Renal cortical epithelial cell (primary cell): ENCODE measurements at places on chromosomes 13 and 19. TPM values are rescaled to one million over a fixed set of nuclear protein-coding genes. Genes with fewer than 3 reads are reported as not detected.
A peak's percentile ranks its signal among the peaks of the same experiment; 100 is the strongest.

- no peak for DNase-seq
These were observed 216.0 kb upstream of the SERP2 start for GRCh38 chr13:44157606-44158005.

DNA sequence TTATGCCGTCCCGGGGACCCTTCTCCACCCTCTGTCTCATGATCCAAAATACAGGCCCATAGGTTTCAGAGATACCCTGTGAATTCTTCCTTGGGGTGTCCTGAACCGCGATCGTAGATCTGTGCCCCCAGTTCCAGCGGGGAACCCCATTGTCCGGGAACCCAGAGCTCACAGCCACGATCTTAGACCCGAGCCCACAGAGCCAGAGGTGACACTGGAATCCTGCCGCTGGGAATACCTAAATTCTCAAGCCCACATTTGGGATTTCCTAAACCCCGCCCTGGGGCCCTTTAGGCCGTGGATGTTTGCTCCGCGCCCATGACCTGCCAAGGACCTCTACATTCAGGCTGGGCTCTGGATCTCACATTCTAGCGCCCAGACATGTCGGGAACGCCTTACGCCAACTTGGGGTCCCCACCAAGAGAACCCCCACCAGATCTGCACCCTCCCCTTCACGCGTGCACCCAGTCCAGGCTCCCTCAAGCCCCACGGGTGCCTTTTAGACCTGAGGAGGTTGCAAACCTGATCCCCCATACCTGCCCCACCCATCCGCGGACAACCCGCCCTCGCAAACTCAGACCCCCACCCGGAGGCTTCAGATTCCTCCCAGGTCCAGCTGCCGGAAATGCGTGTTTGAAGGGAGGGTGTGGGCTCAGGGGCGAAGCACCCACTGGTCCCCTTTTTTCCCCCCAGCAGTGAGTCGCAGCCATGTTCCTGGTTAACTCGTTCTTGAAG, 605 bp downstream of the CAPNS1 start:
- DNase-seq = peak; percentile 44

DNA sequence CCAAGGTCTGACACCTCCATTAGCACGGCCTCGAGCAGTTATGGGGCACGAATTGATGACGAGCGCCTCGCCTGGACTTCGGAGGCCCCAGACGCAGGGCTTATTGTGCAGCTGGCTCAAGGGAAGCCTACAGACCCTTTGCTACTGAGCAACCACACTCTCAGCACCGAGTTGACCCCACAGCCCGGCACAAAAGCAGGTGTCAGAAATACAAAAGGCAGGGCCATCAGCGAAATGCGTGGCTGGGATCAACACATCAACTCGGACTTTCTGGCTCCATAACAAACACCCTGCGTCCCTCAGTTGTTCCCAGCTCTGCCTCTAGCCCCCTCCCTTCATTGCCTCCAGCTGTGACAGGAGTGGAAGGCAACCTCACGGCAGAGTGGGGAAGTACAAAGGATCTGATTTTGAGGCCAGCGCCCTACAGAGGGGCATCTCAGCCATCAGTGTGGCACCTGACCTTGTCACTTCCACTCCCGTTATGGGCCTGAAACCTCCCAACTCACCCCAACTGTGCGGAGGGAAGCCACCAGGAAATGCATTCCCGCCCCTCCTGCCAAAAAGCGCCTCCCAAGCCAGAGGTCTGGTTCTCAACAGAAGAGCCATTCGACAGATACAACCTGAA, 18.0 kb downstream of the PEPD start:
- no peak for DNase-seq

DNA sequence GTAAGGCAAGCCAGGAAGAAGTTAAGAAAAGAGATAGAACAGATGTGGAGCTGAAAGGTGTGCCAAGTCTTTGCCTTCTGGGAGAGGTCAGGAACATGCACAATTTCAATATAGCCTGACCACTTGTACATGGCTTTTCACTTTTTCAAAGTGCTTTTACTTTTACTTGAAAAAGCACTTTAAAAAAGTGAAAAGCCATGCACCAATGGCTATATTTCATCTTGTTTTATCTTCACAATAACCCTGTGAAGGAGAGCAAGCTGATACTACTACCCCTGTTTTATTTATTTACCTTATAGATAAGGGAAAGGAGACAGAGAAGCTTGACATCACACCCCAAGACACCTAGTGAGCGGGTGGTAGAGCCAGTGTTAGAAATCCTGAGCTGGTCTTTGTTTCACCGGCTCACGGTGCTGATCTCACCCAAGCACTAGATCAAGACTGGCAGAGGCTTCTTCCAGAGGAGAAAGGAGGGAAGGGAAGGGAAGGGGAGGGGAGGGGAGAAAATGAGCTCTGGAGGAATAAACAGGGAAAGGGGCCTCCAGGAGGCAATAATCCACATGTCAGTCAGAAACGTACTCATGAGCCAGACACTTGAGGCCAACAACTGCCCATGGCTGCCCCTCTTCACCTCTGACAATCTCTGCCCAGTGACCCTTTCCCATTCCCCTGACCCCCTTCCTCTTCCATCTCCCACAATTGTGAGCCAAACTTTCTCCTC, 455.4 kb downstream of the FOXO1 start:
- no peak for DNase-seq

- peak; percentile 83 for DNase-seq
These were observed 365.9 kb downstream of the FGF14 start for GRCh38 chr13:102035969-102036368.

- DNase-seq = no peak
These were observed 281.3 kb upstream of the SOX21 start for GRCh38 chr13:94993616-94994015.

GRCh38 chr19:29866011-29866410, 54.2 kb downstream of the CCNE1 start:
- no peak for DNase-seq

Gene LILRA5
- total RNA-seq = not detected in 2 replicates
